ENCODE measurements at places on chromosomes 2 and 18.

GRCh38 chr2:120963997-120964705 lies 228.5 kb downstream of the GLI2 start:
- no peak for DNase-seq

DNA sequence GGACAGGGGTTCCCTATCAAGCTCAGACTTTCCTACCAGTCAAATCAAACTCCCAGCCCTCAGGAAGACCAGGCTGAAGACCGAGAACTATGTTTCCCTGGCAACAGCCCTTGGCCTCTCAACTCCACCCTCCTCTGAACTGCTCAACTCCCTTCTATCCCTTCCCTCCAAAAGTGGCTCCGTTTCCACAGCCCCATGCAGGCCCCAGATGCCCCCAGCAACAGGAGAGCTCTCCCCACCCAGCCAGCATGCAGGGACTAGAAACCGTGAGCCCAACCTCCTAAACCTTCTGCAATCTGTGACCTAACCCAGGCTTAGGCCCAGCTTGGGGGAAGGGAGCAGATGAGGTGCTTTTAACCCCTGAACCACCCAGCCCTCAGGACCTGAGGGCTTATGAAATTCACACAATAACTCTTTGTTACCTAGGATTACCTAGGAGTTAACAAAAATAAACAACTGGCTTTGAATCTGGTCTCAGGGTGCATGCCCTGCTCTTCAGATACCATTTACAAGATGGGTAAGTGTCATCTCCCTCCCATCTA lies 87.2 kb downstream of the BCL11A start:
- DNase-seq = no peak

DNA sequence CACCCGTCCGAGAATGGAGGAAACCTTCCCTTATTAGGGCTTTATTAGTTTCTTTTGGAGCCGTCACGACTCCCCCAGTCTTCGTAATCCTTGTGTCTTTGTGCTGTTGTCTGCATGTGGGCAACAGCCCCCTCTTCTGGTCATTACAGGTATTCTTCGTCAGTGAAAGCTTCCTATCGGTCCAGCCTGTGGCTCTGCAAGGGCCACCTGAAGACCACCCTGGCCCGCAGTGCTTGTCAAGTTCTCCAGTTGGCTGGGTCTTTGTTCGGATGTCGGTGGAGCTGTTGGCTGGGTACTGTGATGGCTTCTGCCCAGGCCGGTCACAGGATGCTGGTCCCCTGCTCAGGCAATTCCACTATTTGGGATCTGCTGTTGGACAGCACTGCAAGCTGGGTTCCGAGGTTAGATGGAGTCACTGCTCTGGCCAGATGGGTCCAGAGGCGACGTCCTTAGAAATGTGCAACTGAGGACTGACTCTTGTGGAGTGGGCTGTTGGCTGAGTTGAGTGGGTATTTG lies 19.2 kb downstream of the E2F6 start:
- DNase-seq = peak; percentile 34

DNA sequence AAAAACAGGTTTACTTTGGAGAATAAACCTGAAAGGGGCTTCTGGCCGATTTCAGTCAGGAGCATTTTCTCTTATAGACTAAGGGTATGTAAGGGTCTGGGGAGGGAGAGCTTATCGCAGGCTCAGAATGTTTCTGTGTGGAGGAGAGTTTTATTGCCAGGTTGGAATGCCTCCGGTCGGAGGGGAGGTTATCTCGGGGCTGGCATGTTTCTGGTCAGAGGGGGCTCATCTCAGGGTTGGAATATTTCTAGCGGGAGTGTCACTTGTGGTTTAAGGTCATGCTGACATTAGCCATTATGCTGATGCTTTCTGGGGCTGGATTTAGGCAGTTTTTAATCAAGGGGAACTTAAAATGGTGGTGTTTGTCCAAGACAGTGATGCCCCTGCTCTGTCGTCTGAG lies 333.6 kb downstream of the METTL4 start:
- DNase-seq = no peak

- no peak for DNase-seq
Observed at GRCh38 chr18:3623769-3624545, 174.0 kb downstream of the TGIF1 start.

GRCh38 chr2:126200538-126200937 lies 455.4 kb upstream of the GYPC start:
- no peak for DNase-seq

DNA sequence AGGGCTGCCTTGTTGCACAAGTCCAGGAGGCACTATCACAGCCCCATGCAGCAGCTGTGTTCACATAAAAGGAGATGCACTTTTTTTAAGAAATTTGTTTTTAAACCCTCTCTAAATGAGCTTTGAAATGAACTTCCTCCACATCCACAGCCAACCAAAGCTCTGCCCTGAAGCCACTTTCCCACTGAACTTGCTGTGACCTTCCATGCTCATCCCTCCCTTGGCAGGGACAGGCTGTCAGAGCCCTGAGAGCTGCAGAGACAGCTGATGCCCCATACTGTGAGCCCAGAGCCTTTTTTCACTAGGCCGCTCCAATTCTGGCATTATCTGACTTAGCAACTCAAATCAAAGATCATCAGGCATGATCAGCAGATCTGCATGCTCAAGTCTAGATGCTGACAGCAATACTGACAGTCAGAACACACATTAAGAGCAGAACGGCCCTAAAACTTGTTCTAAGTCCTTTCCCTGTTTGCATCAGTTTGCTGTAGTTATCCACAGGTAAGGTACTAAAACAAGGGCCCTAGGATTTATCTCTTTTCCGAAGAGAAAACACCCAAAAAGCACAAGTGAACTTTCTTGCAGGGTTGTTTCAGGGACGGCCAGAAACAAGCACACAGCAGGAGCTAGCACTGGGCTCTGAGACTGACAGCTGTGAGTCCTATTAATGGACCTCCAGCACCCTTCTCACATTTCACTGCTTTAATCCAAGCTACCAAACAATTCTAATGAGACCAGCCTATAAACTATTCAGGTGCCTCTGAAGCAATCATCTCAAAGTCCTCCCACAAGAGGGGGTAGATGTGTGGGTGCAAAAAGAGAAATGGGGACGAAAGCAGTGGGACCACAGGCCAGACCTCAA lies 34.9 kb downstream of the RNU4ATAC start:
- no peak for DNase-seq

DNA sequence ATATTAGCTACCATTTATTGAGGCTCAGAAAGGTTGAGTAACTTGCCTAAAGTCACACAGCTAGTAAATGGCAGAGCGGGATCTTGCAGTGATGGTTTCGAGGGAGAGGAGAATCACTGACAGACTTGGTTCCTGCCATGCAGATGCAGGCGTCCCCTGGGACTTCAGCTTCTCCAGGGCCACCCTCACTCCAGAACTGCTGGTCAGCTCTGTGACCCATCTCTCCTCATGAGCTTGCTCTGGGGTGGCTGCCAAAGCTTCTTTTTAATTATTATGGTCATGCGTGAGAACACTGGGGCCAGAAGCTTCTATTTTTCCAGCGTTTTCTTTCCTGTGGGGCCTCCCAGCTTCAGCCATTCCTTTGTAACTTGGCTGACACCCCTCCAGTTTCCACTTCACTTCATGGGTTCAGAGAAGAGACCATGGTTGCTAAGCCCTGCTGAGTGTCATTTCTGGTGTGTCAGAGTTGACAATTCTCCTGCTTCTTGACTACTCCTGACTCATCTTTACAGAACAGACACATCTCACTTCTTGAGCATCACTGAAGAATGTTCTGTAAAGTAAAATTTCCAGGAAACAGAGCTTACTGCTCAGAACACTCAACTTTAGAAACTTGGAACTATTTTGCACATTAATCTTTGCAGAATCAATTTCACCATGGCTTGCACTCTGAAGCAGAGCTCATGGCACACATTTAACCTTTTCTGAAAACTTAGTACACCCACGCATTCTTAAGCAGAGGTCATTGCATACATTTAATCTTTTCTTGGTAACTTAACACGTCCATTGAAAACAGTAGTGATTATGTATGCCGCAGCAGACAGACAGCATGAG lies 70.4 kb downstream of the IL1R2 start:
- no peak for DNase-seq

DNA sequence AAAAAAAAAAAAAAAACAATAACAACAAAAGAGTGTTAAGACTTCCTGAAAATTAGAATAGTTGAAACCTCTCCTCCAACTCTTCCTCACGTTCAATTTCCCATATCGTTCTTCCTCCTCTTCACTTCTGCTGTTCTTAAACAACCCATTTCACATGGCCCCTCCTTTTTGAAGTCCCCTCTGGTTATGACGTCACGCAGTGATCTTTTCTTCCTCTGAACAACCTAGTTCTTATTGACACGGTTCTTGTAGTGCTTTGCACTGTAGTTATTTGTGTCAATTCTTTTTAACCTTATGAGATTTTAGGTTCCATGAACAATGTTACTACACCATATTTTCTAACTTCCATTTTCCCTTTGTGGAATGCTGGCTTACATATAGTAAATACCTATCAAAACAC lies 69.5 kb upstream of the RGPD4 start:
- DNase-seq = no peak

GRCh38 chr2:168490946-168491605 lies 35.0 kb downstream of the CERS6 start:
- DNase-seq = no peak

DNA sequence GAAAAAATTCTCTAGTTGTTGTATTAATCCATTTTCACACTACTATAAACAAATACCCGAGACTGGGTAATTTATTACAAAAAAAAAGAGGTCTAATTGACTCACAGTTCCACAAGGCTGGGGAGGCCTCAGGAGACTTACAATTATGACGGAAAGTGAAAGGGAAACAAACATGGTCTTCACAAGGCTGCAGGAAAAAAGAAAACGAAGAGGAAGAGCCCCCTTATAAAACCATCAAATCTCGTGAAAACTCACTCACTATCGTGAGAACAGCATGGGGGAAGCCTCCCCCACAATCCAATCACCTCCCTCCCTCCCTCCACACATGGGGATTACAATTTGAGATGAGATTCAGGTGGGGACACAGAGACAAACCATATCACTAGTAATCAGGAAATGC lies 61.7 kb upstream of the SPTBN1 start:
- peak; percentile 12 for DNase-seq

DNA sequence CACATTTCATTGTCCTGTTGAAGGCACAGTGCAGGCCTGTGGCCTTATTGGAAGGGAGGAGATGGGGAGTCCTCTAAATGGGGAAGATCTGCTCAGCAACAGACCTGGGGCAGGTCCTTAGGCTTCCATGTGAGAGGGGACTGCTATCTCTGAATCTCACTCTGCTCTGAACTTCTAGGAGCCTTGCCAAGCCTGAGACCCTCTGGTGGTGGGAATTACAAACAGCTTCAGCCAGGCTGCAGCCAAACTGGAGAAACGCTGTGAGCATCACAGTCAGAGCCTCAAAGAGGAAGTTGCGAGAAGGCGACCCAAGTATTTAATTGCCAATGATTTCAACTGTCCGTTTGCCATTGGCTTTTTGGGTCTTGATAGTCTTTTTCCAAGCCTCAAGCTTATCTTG lies 66.8 kb upstream of the MC2R start:
- DNase-seq = no peak

- DNase-seq = no peak
Observed at GRCh38 chr2:174088706-174089460, 123.7 kb upstream of the SP3 start.

DNA sequence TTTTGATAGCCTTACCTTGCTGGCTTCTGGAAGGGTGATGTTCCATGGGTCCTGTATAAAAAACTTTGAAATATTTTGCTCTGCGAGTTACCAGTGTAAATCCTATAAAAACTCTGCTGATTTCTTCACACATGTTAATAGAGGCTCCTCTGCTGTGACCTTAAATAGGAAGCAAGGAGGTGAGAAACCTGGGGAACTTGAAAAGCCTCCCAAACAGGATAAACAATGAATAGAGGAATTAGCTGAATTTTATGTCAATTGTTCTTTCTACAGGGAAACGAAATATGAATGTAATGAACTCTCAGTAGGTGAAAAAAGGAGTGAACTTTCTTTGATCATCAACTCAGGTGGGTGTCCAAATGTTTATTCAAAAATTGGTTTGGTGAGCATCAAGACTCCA lies 10.8 kb upstream of the CCL20 start:
- no peak for DNase-seq

- no peak for DNase-seq
Observed at GRCh38 chr2:70712916-70713315, 55.1 kb downstream of the ADD2 start.

- no peak for DNase-seq
Observed at GRCh38 chr2:139518321-139518720, 738.1 kb upstream of the NXPH2 start.

GRCh38 chr2:58376592-58376991 lies 135.5 kb upstream of the FANCL start:
- DNase-seq = no peak

DNA sequence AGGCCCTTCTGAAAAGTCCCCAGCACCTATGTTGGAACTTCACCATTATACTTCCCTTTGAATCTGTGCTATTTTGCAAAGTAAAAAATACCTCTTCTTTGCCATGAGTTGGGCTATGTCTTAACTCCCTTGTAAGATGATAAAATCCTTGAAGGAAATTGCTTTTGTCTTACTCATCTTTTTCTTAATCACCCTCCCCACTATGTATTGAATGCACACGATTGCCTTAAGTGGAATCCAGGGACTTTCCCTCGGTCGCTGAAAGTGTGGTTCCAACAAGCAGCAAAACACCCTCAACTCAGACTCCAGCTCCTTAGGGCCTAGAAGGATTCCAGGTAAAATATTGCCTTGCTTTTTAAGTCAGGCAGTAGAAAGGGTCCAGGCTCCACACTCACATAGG lies 173.2 kb upstream of the ARL4C start:
- DNase-seq = no peak

- DNase-seq = no peak
Observed at GRCh38 chr2:226125176-226125883, 674.3 kb downstream of the IRS1 start.

DNA sequence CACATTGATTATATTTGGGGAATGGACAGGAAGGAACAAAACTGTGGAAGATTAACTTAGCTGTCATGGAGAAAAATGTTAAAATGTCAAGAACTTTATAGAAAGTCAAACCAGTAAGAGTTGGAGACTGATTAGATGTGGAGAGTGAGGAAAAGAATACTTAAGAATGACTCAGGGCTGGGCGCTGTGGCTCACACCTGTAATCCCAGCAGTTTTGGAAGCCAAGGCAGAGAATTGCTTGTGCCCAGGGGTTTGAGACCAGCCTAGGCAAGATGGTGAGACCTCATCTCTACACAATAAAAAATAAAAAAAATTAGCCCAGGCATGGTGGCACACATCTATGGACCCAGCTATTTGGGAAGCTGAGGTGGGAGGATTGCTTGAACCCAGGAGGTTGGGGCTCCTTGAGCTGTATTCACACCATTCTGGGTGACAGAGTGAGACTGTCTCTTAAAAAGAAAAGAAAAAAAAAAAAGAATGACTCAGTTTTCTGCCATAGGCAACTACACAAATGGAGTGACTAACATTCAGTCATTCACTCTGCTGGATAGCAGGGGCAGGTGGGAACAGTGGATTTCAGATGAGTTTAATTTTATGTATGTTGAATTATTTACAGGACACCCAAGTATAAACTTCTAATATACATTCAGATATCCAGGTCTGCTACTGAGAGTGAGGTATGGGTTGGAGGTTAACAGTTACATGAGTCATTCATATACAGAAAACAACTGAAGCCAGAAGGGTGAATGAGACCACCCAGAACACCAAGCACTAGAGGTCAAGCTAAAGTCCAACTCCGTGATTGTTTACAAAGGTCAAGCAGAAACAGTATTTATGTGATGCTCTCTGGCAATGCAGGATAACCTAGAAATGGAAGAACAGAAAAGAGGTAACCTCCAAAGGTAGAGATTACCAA lies 33.9 kb downstream of the ORC2 start:
- no peak for DNase-seq

GRCh38 chr2:204293884-204294747 lies 251.2 kb upstream of the PARD3B start:
- DNase-seq = no peak

GRCh38 chr2:137947032-137947727 lies 17.1 kb upstream of the HNMT start:
- no peak for DNase-seq
